ENCODE measurements at places on chromosomes 1 and 21.
A peak's percentile ranks its signal among the peaks of the same experiment; 100 is the strongest.

DNA sequence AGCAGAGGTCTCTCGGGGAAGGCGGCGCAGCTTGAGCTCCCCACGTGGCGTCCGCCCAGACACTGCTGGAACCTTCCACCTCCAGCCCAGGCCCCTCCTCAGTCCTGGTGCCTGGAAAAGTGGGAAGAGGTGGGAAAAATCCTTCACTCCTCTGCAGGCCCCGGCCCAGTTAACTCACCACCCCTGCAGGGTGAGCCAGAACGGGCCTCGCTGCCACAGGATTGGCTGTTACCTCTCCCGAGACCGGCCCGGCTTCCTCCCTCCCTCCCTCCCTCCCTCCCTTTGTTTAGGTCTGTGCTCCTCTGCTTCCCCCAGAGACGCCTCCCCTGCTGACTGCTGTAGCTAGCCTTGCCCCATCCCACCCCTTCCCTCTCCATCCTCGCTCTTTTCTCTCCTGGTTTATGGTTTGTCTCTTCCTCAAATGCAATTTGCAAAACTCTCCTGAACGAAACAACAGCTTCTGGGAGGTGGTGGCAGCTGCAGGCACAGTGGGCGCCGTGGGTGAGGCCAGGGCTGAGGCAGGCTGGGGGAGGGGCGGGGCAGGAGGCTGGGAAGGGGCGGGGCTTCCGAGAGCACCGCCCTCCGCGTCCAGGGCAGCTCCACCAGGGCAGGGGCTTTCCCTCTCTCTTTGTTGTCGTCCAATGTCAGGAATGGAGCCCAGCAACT lies 6.5 kb downstream of the CAPN9 start:
- no peak for DNase-seq

GRCh38 chr1:95916616-95917015 lies 682.6 kb downstream of the RWDD3 start:
- DNase-seq: no peak

GRCh38 chr1:87956072-87956471 lies 627.4 kb downstream of the LMO4 start:
- DNase-seq: no peak

DNA sequence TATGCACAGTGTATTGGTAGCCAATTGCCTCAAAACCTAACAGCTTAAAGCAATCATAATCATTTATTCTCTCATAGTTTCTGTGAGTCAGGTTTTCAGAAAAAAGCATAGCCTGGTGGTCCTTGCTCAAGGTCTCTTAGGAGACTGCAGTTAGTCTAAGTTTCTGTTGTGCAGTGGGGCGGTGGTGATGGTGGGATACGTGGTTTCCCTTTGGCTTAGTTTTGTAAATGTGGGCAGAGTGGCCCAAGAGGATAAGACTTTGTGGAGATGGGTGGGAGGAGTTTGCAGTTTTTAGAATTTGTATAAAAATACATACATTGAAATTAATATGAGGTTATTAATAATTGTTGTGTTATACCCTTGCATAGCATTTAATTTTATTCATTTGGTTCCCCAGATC lies 68.6 kb downstream of the NOS1AP start:
- DNase-seq: no peak

GRCh38 chr1:160191756-160192155 lies 1.4 kb downstream of the CASQ1 start:
- DNase-seq: peak; percentile 64

- no peak for DNase-seq
Observed at GRCh38 chr1:119593805-119594204, 54.3 kb downstream of the ZNF697 start.

- DNase-seq: no peak
Observed at GRCh38 chr21:27759820-27760219, 792.9 kb upstream of the ADAMTS5 start.

- DNase-seq: peak; percentile 56
Observed at GRCh38 chr1:43172527-43172972, 420 bp downstream of the CFAP57 start.

- DNase-seq: no peak
Observed at GRCh38 chr1:6385488-6386191, 7.9 kb downstream of the ACOT7 start.

DNA sequence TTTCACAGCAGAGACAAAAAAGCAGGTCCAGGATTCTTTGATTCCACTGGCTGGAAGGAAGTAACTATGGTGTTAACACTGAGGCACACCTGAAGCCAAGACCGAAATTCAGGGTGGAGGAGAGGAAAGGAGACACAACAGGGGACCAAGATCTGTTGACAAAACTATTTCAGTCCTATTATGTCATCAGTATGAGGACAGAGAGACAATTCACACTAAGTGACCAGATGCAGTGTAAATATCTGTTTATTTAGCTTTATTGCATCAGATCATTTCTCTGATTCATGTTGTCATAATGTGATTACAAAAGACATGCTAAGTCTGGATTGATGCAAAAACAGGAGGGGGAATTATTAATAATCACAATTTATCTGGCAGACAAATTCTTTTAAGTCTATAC lies 118.8 kb downstream of the SIPA1L2 start:
- no peak for DNase-seq

- DNase-seq: no peak
Observed at GRCh38 chr1:228321895-228322294, 84.7 kb downstream of the TRIM11 start.

DNA sequence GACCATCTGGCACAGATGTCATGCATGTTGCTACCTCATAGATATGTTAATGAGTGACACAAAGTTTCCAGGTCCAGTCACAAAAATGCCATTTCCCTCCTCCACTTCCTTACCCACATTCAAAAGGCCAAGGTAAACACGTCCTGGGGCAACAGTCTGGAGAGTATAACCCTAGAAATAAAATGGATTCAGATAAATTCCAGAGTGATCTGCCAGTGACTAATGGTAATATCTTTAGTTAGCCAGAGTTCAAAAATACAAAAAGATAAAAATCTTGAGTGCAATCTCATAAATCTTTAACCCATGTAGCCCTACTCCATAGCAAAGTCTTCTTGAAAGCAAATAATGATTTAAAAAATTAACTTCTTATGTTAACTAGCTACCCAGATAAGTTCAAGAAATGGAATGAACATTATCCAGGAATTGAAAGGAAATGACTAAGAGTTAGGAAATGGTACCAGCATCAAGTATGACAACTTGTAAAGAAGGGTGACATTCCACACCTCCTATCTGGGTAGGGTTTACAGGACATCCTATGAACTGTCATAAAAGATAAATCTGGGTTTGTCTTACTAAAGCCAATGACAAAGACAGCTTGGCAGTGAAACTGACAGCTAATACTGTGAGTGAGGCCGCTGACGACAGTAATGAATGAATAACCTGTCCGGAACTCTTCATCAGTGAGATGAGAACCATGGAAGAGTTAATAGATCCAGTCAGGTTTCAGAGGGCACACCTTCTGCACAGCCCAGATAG lies 18.1 kb downstream of the RGS2 start:
- no peak for DNase-seq

- DNase-seq: no peak
Observed at GRCh38 chr1:909861-910310, 13.8 kb upstream of the SAMD11 start.

DNA sequence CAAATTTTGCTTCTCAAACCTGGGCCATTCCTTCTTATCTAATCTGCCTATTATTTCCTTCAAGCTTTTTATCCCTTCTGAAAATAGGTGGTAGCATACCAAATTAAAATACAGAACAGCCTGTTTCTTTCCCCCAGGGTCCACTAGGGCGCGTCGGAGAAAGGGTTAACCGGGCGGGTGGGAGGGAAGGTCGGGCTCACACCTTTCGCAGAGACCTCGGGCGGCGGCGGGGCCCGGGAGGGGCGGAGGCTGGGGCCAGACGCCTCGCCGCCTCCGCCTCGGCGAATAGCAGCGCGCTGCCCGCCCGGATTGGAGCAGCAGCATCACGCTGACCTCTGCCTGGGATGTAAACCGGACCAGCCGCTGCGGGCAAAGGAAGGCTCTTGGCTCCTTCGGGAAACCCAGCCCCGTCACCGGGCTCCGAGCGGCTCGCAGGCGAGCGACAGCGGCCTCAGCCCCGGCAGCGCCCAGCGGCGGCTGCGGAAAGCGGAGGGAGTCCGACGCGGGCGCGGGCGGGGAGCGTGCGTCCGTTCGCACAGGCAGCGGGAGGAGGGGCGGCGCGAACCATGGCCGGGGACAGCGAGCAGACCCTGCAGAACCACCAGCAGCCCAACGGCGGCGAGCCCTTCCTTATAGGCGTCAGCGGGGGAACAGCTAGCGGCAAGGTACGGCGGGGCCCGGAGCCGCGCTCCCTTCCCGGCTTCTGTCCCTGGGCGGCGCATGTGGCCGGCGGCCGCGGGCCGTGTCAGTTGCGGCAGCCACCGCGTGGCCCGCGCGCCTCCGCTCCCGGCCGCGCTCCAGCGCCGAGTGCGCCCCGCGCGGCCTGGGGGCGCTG lies at the start of gene UCK2:
TSS of gene UCK2 (plus strand) at position 347 of the 835 bp plus-strand sequence. CDS start at position 567, 220 bp downstream.
- DNase-seq: no peak

DNA sequence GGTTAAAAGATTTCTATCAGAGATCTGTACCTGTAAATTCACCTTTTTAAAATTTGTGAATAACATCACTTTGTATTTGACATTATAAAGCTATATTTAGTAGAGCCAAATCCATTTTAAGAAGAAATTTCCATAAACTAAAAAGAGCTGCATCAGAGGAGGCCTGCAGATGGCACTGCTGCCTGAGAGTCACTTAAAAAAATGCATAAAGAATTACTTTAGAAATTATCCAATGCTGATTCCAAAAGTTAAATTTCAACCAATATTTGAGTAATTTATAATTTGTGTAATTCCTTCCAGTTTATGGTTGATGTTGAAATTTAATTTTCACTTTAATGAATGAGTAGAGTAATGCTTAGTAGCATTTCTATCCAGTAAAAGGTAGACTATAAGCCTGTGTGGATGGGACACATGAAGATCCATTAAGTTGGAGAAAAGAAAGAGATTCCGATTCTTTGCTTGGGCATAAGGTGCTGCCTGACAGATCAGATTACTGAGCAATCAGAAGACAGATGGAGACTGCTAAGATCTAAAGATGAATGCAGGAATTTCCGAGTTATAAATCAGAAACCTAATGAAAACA lies 20.7 kb upstream of the RPE65 start:
- DNase-seq: no peak

DNA sequence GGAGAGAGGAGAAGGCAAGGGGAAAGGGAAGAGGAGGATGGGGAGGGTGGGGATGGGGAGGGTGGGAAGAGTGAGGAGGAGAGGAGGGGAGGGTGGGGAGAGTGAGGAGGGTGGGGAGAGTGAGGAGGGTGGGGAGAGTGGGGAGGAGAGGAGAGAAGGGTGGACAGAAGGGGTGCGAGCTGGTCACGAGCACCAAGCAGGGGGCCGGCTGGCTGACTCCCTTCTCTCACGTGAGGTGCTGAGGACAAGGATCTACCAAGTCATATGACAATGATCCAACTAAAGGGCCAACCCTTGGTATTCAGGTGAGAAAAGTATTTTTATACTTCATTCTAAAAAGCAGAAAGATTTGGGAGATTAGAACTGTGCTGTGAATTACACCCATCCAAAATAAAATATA lies 51.8 kb downstream of the COQ8A start:
- DNase-seq: no peak

DNA sequence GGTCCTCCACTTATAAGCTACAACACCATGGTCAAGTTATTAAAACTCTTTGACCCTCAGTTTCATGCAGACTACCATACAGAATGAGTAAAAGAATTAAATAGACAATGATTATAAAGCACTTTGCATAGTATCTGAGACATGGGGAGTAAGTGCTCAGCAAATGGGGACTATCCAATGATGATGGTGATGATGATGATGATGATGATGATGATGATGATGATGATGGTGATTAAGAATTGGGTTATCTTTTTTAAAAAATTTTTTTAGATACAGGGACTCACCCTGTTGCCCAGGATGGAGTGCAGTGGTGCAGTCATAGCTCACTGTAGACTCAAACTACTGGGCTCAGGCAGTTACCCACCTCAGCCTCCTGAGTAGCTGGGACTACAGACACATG lies 8.1 kb upstream of the EPS15 start:
- no peak for DNase-seq

GRCh38 chr21:14120091-14120734 lies 90.5 kb downstream of the LIPI start:
- no peak for DNase-seq

Data from cerebellar nuclear complex (tissue), 1 donor.